NCI-H1930 (cell line): ENCODE measurements at places on chromosomes 3 and 15.

DNA sequence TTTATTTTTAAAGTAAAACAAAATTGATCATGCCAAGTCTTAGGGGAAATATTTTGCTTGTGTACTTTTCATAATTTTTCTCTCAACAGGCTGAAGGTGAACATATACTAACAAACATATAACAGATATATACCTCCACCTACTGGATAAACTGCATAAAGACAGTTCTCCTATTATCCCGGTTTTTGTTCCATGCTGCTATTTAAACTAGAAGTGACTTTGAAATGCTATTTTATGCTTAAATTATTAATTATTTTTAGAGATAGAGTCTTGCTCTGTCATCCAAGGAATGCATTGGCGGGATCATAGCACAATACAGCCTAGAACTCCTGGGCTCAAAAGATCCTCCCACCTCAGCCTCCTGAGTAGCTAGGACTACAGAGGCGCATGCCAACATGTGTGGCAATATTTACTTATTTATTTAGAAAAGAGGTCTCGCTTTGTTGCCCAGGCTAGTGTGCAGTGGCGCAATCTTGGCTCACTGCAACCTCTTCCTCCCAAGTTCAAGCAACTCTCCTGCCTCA is 49.8 kb downstream of the ST3GAL6 start:
- DNase-seq: no peak

- DNase-seq: no peak
Observed at GRCh38 chr3:127452321-127452821, 138.2 kb downstream of the TPRA1 start.

- DNase-seq: no peak
Observed at GRCh38 chr15:47427463-47427862, 289.8 kb upstream of the SEMA6D start.

- DNase-seq: no peak
Observed at GRCh38 chr3:179348325-179349013, 960 bp downstream of the MFN1 start.

- no peak for DNase-seq
Observed at GRCh38 chr3:8170971-8171508, 330.6 kb upstream of the LMCD1 start.

DNA sequence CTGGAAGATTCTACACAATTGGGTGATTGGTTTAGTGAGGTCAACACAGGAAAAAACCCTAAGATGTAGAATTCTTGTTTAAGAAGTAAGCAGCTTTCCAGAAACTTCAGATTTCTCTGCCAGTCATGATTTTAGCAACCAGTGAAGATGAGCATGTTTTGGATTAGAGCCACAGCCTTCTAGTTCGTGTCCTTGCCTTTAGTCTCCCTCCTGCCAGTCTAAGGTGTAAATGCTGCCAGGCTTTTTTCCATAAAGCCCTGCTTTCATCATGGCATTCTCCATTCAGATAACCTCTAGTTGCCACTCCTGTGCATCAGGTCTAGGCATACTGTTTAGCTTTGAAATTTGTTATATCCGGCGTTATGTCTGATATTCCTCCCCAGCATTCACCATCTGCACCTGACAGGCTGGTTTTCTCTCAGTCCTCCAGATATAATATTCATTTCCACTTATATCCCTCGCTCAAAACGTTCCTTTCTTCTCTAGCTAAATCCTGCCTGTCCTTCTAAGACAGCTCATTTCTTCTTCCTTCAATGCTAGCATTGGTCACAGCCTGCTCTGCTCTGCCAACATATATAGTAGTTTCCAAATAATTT is 37.4 kb downstream of the SYN2 start:
- no peak for DNase-seq

DNA sequence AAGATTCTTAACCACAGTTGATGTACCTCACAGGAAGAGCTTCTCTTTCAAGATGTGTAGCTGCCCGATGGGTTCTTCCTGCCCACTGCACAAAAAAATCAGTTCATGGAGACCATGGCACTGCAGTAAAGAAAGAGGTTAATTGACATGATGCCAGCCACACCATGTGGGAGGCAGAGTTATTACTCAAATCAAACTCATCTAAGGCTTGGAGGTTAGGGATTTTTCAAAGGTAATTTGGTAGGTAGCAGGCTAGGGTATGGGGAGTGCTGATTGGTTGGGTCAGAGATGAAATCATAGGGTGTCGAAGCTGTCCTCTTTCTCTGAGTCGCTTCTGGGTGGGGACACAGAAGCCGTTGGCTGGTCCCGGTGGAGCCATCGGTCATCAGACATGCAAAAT is 57.4 kb upstream of the BDH1 start:
- no peak for DNase-seq

- DNase-seq: no peak
Observed at GRCh38 chr3:172125053-172125452, 85.7 kb downstream of the FNDC3B start.

GRCh38 chr3:81459733-81460132 is 301.7 kb downstream of the GBE1 start:
- no peak for DNase-seq

GRCh38 chr3:129000742-129001100 is 383 bp upstream of the EFCC1 start:
- no peak for DNase-seq

DNA sequence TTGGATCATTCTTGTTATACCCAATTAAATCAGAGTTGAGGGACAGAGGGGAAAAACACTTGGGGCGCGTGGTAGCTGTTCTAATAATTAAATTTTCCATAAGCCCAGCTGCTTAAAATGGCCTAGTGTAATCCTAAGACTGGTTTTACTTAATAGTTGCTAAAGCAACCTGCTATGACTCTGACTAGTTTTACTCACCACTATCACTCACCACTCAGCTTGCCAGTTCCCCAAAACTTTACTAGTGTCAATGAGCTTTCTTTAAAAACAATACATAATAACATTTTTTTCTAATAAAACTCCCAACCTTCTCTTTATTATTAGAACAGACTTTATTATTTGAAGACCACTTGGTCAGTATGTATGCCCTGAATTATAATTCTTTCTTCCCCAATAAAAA is 49.6 kb downstream of the ECT2 start:
- no peak for DNase-seq

DNA sequence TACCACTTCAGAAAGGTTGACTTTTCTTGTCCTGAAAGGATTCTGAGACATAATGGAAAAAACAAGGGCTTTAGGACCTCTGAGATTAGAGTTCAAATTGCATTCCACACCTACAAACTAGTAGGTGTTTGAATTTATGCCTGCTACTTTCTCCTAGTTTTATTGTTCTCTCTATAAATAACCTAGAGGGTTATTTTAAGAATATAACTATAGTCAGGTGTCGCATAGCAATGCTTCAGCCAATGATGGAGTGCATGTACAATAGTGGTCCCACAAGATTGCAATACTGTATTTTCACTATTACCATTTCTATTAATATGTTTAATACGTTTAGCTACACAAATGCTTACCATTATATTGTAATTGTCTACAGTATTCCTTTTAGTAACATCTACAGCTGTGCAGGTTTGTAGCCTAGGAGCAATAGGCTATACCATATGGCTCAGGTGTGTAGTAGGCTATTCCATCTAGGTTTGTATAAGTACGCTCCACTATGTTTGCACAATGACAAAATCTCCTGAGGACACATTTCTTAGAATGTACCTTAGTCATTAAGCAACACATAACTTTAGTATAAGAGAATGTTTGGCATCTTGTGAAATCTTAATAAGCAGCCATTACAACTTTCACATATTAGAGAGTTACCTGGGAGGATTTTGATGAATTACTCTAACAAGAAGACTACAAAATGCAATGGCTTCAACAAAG is 1352.5 kb downstream of the ZPLD1 start:
- DNase-seq: no peak

DNA sequence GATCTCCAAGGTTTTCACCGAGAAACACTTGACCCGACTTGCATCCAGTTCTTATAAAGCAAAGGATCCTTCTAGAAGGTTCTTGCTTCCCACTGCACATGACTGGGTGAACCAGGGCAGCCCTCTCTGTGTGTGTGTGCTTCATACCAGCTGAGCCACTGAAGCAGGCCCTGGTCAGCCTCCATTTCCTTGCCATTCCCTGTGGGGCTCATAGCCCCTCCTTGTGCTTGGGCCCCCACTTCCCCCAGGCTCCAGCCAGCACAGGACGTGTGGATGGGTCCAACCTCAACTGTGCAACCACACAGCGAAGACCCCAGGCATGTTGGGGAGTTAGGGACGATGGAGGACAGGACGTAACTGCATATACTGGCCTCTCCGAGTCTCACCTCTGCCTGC is 15.5 kb downstream of the KLF15 start:
- no peak for DNase-seq

DNA sequence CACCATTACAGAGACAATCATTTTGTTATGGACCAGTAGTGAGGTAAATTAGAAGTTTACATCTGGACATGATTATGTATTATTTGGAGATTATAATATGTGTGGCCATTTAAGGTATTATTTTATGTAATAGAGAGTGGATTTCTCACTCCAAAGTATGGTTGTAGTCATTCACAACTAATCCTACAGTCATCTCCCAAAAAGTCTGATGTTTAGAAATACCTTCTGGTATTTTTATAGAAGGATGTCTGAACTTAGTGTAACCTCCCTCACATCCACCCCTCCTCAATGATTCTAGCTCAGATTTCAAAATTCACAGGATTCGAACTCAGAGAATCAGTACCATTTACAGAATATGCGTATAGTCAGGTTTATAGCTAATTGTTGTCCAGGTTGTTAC is 346.6 kb upstream of the MEIS2 start:
- DNase-seq: no peak

GRCh38 chr3:88930611-88931010 is 176.8 kb upstream of the EPHA3 start:
- DNase-seq: no peak

DNA sequence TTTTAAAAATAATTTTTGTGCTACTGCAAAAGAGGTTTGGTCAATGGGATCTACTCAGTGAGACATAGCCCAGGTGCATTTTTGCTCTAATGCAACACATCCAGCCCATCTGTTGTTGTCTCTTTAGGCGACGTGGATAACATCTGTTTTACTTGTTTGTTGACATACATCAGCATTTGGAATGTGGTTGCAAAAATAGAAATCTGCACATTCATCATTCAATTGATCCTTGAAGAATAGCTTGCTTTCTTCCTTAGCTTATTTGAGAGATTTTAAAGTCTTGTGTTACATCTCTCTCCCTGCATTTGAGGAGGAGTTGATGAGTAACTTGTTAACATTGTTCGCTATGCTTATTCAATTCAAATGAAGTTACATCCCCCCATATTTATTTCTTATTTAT is 1202.3 kb downstream of the NSUN3 start:
- no peak for DNase-seq

DNA sequence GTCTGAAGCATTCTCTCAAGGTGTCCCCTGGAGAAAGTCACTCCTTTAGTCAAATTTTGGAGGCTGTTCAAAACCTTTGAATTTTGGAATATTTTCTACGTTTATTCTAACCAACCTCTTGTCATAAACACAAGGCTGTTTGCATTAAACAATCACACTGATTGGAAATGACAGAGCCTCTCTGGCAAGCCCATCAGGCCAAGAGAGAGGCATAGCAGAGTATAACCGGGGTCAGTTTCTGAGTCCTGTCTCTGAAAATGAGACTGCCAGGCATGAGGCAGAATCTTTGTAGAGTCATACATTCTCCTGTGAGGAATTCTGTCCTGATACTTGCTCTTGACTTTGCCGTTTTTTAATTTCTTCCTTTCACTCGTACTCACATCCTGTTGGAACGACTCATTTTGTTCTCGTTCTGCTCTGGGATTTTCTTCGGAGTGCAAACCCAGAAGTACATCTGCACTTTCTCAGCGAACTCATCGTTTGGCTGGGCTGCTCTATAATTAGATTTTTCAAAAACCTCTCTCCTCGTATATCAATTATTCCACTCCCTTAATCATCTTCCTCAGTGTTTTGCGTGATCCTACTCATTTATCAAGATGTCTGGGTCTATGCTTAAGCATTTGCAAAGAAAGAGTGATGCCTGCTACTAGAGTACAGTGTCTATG is 114.2 kb downstream of the AGBL1 start:
- no peak for DNase-seq

- no peak for DNase-seq
Observed at GRCh38 chr3:57596495-57597126, 533 bp downstream of the ARF4 start.

DNA sequence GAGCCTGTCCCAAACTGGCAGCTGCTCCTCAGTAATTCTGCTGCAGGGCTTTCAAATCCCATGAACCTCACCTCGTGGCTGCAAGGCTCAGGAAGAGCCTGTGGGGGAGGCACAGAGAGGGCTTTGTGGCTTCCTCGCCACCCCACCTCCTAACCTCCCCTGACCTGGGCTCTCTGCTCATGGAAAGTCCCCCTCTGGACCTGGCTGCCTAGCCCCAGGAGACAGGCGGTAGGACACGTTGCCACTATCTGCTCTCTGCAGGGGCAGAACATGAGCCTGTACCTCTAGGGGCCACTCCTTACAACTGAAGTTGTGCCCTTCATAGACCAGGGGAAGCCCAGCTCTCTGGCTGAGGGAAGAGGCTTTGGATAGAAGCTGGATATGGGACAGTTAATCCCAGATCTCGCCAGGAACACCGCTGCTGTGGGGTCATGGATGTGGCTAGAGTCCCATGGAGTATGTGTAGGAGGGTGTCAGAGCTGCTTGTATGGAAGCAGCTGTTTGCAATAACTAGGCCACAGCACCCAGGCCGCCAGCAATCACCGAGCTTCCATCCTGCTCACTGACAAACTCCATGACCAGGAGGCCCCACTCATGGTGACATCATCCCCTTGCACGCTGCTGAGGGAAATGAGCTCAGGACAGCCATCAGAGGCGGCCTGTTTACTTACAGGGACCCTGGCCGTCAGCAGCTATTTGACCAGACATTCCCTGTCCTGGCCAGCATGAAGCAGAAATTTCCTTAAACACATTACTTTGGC is 34.0 kb upstream of the CILP start:
- no peak for DNase-seq

DNA sequence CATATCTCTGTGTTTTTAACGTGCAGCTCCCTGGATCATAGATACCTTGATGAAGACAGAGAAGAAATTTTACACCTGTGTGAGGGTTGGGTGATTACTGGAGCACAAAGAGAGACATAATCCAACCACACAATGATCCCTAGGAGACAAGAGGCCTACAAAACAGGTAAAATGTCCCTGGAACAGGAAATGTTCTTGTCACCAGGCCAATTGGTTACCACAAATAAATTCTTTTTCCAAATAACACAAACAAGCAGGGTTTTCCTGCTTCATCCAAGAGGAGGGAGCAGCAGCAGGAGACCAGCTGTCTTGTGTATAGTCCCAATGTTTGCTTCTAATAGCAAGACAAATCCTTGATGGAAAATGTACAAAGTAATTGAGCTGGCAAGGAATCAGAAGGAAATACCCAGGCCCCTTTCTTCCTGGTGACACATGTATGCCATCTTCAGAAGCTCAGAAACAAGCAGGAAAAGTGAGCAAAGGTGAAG is 1.4 kb downstream of the MGLL start:
- no peak for DNase-seq

GRCh38 chr3:108664266-108664665 is 74.7 kb downstream of the DZIP3 start:
- no peak for DNase-seq

- DNase-seq: no peak
Observed at GRCh38 chr15:44568338-44568737, 31.4 kb downstream of the EIF3J start.
